Stimulated activated CD8-positive, alpha-beta memory T cell treated with anti-CD3 and anti-CD28 coated beads, Interleukin-2, amount 100 ng/mL, for 48 hours (primary cell): ENCODE measurements at places on chromosomes 11 and 22.

DNA sequence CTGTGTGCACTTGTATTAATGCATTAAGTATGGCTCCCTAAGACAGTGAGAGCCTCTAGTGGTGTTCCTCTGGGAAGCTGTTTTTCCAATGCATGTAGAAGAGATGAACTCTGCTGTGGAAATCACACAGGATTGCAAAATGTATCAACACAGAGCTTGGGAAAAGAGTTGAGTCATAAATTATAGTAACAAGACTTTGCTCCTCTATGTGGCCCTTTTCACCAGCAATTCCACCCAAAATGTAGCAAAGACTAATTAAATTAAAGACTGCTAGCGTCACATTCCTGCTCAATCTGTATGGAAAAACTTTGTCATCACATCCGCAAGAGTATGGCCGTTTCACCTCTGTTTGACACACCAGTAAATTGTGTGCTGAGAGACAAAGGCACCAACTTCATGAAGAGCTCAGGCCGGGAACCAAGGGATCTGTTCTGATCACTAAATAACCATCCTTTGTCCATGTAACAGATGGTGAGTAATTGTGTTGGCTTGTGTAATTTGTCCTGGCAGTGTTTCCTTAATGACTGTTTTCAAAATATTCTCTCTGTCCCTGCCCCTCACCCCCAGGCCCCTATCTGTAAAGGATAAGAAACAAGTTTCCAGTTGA lies 209.2 kb upstream of the SORL1-AS1 start:
- DNase-seq = no peak

GRCh38 chr22:48357196-48357595 lies 1470.5 kb downstream of the BRD1 start:
- DNase-seq = no peak

DNA sequence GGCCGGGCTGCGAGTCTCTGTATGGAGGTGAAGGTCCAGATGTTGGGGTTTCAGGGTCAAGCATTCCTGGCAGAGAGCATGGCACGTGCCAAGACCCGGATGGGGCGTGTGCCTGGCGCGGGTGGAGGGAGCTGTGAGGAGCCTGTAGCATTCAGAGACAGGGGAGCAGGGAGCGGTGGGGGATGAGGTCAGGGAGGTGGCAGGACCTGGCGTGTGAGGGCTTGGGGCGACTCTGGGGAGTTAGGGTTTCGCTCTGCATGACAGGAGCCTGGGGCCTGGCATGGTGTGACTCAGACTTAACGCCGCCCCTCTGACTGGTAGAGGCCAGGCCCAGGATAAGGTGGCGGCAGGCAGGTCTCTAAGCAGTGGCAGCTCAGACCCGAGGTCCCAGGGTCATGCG lies 103.0 kb downstream of the KCNQ1 start:
- no peak for DNase-seq

GRCh38 chr11:1887451-1888346 lies 4.0 kb downstream of the PRR33 start:
- no peak for DNase-seq

DNA sequence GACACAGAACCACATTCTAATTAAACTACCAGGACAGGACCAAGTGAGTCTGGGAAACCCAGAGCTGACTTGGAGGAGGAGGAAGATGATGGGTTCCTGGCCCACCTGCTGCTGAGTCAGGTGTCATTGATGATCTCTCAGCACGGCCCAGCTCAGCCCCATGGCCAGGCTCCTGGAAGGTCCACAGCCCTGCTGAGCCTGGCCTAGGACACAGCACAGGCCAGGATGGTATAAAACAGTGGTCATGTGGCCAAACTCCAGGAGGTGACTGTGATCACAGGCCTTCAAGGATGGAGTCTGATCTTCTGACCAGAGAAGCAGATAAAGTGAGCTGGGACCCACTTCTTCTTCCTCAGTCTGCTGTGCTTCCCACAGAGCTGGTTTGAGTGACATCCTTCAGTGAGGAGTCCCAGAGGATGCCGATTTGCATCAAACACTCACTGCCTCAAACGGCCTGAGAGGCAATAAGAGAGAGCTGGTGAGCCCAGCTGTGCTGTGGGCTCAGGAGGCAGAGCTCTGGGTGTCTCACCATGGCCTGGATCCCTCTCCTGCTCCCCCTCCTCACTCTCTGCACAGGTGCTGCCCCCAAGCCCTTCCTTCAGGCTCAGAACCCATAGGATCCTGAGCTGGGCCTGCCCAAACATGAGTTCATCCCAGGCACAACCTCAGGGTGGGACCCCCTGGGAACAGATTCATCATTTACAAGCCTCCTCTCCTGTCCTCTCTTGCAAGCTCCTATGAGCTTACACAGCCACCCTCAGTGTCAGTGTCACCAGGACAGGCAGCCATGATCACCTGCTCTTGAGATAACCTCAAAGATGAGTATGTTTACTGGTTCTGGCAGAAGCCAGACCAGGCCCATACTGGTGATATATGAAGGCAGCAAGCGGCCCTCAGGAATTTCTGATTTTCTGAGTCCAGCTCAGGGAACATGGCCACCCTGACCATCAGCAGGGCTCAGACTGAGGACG lies 37.7 kb upstream of the IGLL5 start:
- DNase-seq = no peak

DNA sequence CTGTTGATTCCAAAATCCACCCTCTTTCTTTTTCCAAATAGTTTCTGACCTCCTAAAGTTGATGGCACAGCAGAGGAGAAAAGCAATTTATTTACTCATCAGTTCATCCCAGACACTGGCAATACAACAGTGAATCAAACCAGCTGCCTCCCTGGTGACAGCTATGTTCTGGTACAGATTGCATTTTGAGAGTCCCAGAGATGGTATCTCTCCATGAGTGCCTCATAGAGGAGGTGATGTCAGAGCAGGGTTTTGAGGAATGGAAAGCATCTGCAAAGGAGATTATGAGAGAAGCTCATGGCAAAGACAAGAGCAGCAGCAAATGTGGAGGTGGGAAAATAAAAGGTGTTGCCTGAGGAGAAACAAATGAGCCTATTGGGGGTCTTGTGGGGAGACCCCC lies 377.2 kb downstream of the MN1 start:
- no peak for DNase-seq

- no peak for DNase-seq
Observed at GRCh38 chr22:45322873-45323525, 13.3 kb downstream of the FAM118A start.

GRCh38 chr11:125441648-125442410 lies 54.2 kb downstream of the FEZ1 start:
- DNase-seq = no peak

DNA sequence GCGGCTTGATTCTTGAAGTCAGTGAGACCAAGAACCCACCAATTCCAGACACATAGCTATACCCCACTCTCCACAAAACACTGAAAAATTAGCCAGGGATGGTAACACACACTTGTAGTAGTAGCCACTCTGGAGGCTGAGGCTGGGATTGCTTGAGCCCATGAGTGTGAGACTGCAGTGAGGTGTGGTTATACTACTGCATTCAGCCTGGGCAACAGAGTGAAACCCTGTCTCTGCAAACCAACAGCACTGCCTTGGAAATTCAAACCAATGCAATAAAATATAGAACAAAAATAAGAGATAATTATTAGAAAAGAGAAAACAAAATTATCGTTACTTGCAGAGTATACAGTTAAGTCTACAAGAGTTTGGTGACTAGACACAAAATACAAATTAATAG lies 20.2 kb upstream of the PRDM10 start:
- no peak for DNase-seq

DNA sequence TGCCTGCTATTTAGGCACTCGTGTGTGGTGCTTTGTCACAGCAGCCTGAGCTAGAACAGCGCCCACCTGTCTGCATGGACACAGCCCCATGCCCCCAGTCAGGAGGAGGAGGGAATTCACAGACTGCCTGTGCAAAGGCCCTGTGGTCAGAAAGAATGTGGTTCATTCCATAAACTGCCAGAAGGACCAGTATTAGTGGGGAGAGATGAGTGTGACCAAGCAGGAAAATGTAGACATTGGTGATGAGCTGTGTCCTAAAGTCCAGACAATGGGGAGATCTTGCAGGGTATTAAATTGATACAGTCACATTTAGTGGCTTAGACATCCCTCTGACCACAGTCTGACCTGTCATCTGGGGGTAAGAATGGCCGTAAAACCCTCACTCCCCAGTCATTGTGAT lies 83.7 kb upstream of the LINC01488 start:
- no peak for DNase-seq

DNA sequence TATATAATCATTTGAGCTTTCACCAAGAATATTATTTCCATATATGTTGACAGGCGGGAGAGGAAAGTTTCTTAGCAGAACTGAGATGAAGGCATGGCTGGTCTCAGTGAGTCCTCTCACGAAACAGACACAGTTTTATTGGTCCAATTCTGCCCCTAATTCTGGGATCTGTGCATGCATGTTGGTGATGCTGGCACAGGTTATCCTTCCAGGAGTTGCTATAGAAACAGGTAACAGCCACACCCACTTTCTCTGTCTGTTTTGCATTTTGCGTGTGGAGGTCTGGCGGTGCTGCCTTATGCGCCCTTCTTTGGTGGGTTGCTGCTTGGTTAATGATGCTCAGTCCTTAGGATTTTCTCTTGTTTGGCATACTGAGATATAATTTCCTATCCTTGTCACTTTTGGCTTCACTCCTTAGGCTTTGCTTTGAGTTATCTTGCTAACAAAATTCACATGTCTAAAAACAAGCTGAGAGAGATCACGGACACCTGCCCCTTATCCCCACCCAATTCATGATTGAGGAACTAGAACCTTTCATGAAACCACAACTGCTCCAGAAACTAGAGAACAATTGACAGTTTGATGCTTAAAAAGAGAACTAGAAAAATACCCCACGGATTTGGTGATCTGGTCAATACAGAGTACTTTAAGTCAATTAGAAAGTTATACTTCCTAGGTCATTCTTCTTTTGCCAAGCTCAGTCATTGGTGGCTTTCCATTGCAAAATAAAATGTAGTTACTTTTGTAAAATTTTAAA lies 189.3 kb downstream of the FAT3 start:
- DNase-seq = no peak

GRCh38 chr22:39110631-39111561 lies 13.9 kb downstream of the APOBEC3H start:
- no peak for DNase-seq

DNA sequence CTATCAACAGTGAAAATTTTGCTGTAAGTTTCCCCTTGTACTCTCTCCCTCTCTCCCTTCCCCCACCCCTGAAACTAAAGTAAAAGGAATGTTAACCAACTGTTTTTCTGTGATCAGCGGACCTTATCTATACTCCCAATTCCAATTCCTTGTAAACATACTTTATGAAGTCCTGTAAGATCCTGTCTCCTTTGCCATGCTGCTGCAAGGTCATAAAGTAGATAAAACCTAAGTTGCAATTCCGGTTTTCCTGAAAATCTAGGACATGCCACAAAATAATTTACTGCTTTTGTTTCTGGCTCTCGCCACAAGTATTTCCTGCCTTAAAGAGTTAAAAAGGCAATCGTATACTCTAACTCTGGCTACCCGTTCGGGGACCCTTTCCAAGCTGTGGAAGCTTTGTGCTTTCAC lies 1469.0 kb downstream of the LRRC4C start:
- DNase-seq = no peak

DNA sequence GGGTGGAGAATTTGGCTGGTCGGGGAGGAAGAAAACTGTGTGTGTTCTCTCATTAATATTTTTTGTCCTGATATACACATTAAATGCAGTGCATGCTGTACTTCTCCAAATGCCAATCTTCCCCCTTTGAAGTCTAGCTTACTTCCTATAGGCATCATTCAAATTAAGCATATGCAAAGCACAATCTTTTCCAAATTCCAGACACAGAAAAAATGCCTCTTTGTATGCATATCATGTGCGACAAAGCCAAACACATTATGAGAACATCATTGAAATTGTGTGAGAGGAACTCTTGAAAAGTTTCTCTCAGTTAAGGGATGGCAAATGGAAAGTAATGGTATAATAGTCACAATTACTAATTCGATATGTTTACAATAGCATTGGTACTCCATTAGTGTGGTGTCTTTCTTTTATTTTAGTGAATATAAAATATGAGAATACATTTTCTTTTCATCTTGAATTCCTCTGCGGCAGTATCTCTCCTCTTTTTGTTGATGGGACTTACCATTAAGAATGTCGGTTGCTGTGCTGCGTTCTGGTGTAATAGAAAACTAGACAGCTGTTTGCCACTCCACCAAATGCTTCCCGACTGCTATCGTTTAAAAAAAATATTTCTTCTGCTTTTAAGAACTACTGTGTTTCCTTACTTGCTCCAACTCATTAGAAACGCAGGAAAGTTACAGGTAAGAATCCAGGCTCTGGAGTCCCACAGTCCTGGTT lies 19.3 kb upstream of the NRIP3 start:
- no peak for DNase-seq

DNA sequence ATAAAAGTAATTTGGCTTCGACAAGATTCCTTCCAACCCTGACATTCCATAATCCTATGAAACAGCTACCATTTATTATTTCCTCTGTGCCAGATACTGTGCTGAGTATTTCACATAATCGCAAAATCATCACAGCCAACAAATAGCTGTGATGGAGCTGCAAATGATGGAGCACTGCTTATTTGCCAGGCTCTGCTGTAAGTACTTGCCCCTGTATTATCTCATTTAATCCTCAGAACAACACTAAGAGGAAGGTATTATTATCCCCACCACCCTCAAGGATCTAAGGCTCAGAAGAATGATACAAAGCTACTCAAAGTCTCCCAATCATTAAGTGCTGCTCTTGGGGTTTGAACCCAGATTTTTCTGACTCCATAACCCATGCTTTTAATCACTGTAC lies 145.5 kb downstream of the CCDC34 start:
- no peak for DNase-seq

- DNase-seq = no peak
Observed at GRCh38 chr22:48445113-48445827, 1382.4 kb downstream of the BRD1 start.

DNA sequence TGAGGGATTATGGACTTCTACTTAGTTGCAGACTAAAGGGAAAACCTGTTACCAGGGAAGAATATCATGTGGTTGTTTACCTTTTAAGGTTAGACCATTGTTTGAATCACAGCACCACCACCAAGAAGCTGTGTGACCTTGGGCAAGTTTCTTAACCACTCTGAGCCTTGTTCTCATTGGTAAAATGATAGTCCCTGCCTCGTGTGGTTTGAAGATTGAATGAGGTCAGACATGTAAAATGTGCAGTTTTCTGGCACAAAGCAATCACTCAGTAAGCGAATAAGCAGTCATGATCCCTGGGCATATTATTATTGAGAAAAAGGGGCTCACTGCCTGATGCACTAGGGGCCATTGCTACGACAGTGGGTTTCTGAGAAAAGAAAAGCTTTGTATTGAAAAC lies 28.3 kb downstream of the MOV10L1 start:
- no peak for DNase-seq

DNA sequence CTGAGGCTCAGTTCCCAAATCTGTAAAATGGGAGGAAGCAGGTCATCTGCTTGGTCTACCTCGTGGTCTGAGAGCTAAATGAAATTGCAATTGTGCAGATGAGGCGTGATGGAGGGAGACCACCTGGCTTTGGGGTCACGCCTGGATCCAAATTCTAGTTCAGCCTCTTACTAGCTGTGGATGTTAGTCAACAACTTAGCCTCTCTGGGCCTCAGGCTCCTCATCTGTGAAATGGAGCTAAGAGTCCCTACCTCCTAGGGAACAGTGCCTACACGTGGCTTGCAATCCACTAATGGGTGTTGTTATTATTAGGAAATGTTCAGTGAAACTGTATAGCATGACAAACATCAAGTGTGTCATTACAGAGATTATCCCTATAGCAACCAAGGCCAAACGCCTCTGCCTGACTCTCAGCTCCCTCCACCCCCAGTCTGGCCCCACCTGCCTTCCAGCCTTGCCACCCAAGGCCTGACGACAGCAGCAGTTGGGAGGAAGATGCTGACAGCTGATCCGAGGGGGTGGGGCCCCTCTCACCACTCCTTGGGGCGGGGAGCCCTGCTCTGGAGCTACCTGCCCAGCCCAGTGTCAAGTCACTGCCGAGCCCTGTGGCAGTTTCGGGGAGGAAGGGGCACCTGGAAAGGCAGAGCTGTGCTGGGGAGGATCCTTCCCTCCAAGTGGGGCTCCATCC lies 1.7 kb upstream of the RHOD start:
- DNase-seq = no peak
